CD8-positive, alpha-beta T cell (primary cell): ENCODE measurements at places on chromosomes 12 and 14.
A peak's percentile ranks its signal among the peaks of the same experiment; 100 is the strongest.

DNA sequence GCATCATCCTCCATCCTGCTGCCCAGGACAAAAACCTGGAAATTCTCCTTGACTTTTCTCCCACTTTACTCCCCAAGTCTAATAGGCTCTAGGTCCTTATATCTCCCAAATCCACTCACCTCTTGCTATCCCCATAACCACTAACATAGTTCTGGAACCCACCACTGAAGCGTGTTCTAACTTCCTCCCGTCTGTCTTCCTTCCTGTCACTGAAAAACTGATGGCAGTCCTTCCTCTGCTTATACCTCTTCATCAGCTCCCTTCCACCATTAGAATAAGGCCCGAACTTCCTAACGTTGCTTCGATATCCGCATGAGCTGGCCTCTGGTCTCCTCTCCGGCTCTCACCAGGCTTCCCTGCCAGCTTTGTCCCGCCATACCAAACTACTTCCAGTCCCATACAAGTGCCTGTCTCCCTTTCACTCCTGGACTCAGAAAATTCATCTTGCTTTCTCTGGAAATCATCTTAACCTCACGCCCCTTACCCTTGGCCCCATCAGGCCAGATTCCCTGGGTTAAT is 63.0 kb upstream of the BCL2L14 start:
- no peak for DNase-seq

- DNase-seq: no peak
Measured at GRCh38 chr12:83807871-83808270, 1104.7 kb downstream of the SLC6A15 start.

DNA sequence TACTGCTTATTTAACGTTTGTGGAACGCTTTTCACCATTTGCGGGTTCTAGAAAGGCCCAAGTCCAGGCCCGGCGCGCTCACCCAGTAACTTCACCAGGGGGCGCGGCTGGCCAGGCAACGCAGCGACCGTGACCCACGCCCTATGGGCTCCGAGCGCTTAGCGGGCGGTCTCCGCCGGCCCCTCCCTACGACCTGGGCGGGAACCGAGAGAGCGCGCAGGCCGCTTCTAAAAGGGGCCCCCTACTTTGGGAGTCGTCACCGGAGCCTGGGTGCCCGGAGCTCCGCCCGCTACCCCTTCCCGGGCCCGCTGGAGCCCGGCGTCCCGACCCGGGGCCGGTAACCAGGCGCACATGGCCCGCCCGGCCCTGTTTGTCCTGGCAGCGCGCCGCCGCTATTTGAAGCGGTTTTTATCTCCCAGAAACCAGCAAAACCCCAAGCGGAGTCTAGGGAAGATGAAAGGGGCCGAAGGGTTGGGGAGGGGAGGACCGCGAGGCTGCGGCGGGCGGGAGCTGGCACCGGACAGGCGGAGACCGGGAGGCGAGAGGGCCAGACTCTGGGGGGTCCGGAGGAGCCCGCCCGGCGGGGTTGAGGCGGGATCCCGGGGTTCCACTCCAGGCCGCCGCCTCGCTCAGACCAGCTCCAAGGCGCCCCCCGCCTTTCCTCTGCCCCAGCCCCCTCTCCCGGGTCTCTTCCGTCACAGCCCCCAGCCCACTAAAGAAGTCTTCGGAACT is 3.5 kb upstream of the AAAS start:
- DNase-seq: peak; percentile 80

DNA sequence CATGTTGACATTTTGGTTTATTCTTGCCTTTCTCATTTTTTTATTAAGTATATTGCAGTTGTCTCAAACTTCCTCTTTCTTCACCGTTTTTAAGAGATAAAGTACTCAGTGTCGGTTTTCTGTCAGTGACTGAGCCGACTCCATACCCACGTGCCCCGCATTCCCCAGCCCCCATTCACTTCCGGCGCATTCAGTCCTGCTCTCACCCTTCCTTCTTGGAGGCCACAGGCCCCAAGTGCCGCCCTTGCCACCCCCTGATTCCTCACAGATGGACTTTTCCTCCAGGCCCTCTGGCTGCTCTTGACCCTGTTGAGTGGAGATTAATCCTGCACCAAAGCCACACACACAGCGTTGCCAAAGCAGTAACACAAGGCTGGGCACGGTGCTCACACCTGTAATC is 19.1 kb upstream of the DNAH10 start:
- DNase-seq: no peak

DNA sequence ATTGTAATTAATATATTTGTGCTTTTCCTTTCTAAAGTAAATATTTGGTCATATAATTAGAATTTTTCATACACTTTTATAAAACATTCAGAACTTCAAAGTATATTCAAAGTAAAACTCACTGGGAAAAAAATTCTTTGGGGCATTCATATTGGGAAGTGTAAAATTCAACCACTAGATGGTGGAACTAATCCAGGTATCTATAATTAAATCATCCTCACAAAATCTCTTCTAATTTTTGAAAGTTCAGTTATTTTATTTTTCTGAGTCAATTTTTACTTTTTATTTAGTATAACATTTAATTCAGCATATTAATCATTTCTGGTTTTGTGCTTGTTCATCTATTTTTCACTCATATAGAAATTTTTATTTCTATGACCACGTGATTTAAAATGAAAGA is 81.0 kb downstream of the NTS start:
- DNase-seq: no peak

- no peak for DNase-seq
Measured at GRCh38 chr12:43816168-43816567, 10.1 kb upstream of the TWF1 start.

DNA sequence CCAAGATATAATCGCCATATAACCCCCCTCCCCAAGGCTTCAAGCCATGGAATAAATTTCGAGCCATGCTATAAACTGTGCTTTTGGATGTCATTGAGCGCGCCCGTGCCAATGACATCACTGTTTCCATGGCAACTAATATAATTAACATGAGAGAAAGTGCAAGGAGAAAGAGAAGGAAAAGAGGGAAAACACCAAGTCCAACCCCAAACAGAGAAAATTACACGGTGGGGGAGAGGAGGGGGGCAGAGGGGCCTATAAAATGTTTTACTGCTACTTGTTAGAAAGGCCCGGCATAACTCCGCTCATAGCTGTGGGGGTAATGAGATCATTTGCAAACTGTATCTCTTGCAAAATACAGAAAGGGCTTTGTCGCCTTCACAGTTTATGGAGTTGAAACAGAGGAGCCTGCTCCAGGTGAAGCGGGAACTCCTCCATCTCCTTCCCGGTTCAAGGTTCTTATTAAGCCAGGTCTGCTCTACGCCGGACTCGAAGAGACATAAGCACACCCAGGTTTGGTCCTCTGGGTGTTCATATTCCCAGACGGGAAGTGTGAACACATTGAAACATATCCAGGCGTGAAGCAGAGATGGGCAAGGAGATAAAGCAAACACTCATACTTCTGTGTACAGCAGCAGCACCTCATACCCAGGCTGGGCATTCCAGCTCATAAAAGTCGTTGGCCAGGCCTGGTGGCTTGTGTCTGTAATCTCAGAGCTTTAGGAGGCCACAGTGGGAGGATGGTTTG is 99.1 kb upstream of the MAP1LC3B2 start:
- DNase-seq: no peak

DNA sequence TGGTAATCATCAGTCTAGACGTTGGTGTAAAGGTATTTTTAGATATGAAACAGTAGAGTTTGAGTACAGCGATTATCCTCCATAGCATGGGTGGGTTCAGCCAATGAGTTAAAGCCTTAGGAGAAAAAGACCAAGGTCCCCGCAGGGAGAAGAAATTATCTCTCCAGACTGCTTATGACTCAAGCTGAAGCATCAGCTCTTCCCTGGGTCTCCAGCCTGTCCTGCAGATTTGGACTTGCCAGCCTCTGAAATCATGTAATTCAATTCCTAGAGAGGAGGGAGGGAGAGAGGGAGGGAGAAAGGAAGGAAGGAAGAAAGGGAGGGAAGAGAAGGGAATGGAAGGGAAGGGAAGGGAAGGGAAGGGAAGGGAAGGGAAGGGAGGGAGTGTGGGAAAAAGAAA is 12.0 kb upstream of the DTX1 start:
- no peak for DNase-seq

- no peak for DNase-seq
Measured at GRCh38 chr14:55372825-55373224, 38.8 kb downstream of the ATG14 start.

- DNase-seq: no peak
Measured at GRCh38 chr14:69471916-69472315, 12.6 kb upstream of the PLEKHD1 start.

DNA sequence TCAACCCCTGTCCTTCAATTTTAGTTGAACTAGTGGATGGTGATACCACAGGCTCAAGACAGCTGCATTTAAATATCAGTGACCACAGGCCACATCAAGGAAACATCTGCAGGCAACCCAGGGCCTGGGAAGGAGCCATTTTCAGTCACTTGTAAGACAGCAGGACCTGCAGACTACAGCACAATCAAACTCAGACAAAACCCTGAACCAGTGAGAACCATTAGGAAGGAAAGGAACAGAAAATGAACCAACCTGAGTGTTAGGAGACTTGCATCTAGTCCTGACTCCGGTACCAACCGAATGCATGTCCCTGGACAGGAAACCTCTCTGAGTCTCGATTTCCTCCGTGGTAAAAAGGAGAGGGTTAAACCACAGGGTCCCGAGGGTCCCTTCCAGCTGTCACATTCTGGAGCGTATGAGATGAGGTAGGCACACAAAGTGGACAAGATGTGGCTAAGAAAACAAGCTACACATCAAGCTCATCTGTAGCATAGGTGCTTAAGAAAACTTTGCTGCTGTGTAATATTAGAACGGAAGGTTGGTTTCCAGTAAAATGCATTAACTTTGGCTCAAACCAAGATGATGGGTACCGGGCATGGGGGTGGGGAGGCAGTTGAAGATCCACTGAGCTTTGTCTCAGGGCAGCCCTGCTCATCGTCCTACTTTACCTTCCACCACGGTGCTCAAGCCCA is 1.6 kb upstream of the CDKN1B start:
- no peak for DNase-seq

DNA sequence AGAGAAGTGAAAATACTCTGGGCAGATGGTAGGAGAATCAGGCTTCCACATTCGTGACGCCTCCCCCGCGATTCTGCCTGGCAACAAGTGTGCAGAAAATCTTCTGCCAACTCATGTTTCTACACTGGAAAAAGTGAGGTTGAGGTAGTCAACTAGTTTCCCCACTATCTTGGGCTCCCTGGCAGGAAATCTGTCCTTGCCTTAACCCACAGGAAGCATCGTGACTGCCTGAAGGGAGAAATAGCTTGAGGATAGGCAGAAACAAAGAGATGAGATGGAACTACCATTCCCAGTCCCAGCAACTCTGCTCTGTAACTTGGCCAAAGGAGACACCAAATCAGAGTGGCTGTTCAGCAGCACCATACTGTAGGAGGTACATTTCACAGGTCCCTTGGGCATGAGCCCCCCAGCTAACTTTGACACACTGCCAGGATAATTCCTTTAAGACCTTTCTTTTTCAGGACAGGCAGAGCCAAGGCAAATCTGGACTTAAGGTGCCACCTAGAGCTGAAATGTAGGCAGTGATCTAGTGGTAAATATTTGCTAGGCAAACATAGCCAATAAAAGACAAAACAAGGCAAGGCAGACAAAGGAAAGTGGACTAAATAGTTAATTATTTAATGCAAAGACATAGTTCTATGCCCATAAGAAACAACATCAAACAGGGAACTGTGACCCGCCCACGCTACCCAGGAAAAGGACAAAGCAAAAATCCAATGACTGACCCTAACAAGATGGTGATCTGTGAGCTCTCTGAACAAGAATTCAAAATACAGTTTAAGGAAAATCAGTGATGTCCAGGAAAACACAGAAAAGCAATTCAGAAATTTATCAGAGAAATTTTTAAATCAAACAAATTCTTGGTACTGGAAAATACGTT is 205.1 kb downstream of the PTPRO start:
- DNase-seq: no peak

GRCh38 chr14:90489916-90490719 is 93.3 kb downstream of the CALM1 start:
- DNase-seq: no peak

DNA sequence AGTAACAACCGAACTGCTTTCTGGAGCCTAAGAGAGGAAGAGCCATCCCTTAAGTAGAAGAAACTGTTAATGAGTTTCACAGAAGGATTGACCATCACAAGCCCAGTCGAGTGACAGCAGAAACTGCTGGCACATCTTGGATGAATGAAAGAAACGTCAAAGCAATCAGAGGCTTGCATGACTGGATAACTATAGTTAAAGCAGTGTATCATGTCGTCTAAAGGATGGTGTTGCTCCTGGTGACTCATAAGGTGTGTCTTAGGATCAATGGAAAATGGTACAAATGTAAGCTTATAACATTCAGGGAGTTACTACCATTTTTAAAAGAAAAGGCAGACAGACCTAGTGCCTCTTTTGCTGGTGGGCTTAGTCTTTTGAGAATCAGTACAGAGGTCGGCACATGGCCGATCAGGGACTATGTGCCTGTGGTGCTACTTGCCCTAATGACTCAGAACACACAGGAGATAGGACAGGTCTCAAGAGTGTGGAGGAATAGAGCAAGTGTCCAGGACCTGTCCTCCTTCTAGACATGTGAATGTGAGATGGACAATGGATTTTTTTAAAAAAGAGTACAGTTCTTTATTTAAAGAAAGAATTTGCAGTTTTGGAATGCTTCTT is 55.7 kb downstream of the TMX1 start:
- DNase-seq: no peak

GRCh38 chr14:101762530-101763101 is 1.1 kb downstream of the PPP2R5C start:
- DNase-seq: no peak
